ENCODE measurements at places on chromosomes 13 and 19.

- no peak for DNase-seq
These were observed 4.2 kb upstream of the LRRC25 start for GRCh38 chr19:18401580-18402112.

DNA sequence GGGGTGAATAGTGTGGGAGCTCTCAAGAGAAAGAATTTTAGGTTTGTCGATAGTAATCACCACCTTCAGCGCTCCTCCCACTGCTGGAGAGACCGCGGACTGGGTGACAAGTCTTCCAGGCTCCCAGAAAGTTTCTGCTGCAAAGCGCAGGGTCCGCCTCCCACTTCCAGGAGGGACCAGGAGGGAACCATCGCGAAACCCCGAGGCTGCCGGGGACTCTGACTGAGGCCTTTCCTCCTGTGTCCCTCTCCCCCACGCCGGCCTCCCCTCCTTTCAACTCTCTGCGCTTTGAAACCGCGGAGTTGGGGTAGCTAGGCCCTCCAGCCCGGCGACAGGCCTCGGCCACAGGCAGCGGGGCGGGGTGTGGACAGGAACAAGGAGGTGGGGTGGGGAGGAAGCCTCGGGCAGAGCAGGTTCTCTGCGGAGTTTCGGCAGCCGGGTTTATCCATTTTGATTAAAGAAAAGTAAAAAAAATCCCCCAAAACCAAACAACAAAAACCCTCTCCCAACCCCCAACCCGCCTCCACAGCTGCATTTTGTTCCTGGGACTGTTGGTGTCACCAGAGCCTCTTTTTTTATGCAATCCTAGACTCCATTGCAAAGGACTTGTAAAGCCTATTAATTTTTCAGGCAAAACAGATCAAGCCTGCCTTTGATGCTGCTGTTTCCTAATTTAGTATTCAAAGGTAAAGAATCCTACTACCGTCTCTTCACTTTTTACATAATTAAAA, 157.2 kb downstream of the TM9SF2 start:
- peak; percentile 30 for DNase-seq

GRCh38 chr13:99948411-99948810, 23.2 kb downstream of the ZIC5 start:
- DNase-seq = no peak

GRCh38 chr19:37845932-37846331, 60.5 kb downstream of the WDR87 start:
- no peak for DNase-seq

DNA sequence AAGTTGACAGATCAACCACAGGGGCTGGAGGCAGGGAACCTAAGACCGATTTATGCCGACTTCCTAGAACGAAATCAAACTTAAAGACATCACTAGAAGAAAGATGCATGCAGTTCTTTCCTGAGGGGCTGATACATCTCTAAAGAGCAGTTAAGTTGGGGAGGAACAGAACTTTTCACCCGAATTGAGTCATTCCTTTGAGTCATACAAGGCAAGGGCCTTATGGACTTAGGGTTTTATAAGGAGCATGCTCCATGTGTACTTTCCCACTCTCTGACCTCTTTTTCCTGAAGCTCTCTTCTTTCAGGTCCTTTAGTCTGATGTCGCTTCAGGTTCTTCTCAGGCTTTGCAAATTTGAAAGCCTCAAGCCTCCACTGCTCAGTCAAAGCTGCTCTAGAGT, 7.9 kb upstream of the FBXL3 start:
- no peak for DNase-seq

DNA sequence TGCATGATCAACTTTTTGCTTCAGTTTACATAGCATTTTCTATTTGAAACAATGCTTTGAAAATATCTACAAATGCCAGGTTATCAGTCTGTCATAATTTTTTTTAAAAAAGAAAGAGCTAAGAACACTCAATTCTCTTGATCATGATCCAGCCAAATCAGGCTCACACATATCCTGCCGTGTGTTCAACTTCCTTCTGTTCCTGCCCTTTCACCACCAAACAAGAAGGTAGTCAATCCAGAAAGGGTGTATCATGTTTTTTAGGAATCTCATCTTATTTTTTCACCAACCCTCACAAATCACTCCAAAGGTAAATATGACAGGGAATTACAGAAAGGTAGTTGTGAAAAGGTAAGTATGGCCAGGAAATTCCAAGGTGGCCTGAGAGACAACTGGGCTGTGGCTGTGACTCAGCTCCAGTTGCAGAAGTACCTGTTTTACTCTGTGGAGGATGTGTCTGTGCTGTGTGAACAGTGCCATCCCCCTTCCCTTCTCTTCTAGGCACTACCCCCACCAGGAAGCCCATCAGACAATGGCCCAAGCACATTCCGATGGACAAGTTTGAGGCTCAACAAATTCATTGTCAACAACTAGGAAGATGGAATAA, 138.8 kb upstream of the GJB6 start:
- no peak for DNase-seq
